ENCODE measurements at places on chromosomes 3 and 15.

DNA sequence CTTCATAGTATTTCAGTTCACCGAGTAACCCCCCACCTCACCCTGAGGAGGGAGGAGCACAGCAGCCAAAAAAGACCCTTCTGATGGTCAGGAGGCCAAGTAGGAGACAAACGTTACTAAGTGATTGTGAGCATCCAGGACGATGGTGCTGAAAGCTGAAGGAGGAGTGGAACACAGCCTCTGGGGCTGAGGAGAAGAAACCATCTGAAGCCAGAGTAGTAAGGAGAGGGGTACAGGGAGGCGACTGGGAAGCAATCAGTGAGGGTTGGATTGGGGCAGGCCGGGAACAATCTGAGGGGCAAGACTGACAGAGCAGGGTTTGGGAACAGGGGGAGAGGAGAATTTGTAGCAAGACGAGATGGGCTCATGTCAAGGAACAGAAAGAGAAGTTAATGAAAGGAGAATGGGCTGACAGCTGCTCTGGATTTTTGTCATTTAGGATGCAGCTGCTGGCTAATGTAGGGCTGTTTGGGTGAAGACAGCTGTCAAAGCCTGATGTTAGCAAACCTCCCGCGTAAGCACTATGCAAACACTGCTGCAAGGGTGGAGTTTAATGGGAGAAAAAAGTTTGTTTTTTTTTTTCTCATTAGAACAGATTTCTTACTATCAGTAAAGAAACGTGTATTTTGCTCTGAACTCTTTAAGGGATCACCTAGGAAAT, 622.2 kb downstream of the EDEM1 start:
- DNase-seq = no peak

- no peak for DNase-seq
Observed at GRCh38 chr3:117526470-117527079, 817.0 kb downstream of the TUSC7 start.

DNA sequence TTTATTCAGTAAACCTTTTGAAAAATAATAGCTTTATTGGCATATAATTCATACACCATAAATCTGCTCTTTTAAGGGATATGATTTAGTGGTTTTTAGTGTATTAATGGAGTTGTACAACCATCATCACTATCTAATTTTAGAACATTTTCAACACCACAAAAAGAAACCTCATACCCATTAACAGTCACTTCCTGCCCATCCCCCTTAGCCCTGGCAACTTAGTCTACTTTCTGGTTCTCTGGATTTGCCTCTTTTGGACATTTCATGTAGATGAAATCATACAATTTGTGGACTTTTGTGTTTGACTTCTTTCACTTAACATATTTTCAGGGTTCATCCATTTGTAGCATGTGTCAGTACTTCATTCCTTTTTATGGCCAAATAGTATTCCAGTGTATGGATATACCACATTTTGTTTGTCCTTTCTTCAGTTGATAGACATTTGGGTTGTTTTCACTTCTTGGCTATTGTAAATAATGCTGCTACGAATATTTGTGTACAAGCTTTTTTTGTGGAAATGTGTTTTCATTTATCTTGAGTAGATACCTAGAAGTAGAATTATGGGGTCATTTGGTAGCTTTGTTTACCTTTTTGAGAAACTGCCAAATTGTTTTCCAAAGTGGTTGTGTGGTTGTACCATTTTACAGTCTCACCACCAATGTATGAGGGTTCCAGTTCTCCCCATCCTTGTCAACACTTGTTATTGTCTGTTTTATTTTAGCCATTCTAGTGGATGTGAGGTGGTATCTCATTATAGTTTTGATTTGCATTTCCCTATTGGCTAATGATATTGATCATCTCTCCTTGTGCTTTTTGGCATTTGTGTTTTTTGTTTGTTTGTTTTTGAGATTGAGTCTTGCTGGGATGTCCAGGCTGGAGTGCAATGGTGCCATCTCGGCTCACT, 45.8 kb downstream of the SMAD3 start:
- DNase-seq = no peak

DNA sequence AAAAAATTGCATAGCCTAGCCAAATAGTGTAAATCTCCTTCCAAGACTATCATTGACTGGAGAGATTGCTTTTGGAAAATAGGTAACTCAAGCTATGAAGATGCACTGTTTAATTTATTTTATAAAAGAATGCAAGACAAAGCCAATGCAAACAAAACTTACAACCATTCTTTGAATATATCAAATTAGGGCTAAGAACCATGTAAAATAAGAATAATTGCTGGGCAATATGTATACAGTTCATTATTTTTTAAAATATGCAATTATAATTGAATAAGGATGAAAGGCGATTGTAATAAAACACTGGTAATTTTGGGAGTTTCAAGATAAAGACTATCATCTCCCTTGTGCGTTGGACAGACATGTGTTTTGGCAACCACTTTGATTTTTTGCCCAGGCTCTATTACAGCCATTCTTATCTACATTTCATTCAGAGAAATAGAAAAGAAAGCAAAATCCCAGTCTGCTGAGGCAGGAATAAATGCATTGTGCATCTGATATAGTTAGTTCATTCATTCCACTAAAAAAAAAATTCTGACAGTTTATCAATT, 242.3 kb upstream of the ROBO1 start:
- DNase-seq = no peak

DNA sequence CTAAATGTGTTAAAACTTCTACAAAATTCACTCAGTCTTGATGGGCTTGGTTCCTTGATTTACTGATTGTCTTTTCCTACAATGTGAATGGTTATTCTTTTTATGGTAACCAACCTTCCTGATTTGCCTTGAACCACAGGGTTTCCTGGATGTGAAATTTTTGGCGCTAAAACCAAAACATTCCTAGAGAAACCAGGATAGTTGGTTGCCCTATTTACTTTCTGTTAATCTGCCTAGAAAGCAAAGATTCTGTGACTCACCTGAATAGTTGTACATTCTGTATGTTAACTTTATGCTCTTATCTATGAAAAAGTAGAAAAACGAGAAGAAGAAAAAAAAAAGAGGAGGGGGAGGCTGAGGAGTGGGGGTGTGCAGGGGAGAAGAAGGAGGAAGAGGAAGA, 23.2 kb upstream of the RBP2 start:
- DNase-seq = no peak

- no peak for DNase-seq
Observed at GRCh38 chr3:40938591-40938990, 260.7 kb upstream of the CTNNB1 start.

- peak; percentile 35 for DNase-seq
Observed at GRCh38 chr3:51708216-51708845, 1.5 kb downstream of the GRM2 start.

DNA sequence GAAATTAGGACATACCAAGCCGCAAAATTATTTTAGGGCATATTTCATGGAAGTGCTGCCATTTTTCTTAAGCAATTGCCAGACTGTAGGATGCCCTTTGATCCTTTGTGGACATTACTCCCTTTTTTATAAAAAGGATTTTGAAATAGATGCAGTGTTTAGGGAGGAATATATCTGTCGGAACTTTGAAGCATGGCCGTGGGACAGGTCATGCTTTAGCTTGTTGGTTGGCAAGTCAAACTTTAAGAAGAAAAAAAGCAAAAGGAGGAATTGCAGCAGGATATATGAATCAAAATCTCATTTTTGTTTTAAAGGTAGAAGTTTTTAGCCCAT, 122.1 kb downstream of the MCTP2 start:
- DNase-seq = no peak

DNA sequence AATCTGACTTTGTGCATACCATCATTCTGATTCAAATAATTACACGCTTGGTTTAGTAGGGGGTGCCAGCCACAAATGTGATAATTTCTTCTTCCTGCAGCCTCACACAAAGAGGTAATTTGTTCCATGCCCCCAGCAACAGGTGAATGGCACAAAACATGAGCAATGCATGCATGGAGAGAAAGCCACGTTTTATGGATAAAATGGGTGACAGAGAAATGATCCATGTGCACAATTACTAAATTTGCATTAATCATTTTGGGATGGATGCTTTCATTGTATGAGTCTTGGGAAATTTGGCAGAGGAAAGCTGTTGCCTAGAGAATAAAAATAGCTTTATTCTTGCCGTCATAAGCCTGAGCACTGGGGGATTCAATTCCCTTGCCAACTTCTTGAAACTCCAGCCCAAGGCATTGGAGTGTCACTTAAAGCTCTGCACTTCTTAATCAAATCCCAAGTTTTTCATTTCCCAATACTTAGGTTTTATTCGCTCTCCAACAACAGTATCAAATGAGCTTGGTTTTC, 411.6 kb downstream of the GBE1 start:
- no peak for DNase-seq

- no peak for DNase-seq
Observed at GRCh38 chr3:124981472-124981871, 46.9 kb upstream of the MUC13 start.

DNA sequence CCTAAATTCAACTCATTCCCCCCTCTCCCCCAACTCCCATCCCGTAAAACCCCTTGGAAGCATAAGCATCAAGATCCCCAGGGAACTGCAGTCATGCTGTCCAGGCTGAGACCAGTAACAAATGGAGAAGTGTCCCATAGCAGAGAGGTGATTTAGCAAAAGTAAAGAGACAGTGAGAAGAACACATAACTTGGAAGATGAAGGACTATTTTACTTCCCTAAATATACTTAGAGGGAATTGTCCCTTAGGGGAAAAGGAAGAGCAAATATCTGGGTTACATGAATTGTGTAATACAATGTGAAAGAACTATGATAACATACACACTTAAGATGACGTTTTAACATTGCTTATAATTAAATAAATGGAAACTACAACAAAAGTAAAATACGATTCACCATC, 61.6 kb upstream of the LRRFIP2 start:
- no peak for DNase-seq

DNA sequence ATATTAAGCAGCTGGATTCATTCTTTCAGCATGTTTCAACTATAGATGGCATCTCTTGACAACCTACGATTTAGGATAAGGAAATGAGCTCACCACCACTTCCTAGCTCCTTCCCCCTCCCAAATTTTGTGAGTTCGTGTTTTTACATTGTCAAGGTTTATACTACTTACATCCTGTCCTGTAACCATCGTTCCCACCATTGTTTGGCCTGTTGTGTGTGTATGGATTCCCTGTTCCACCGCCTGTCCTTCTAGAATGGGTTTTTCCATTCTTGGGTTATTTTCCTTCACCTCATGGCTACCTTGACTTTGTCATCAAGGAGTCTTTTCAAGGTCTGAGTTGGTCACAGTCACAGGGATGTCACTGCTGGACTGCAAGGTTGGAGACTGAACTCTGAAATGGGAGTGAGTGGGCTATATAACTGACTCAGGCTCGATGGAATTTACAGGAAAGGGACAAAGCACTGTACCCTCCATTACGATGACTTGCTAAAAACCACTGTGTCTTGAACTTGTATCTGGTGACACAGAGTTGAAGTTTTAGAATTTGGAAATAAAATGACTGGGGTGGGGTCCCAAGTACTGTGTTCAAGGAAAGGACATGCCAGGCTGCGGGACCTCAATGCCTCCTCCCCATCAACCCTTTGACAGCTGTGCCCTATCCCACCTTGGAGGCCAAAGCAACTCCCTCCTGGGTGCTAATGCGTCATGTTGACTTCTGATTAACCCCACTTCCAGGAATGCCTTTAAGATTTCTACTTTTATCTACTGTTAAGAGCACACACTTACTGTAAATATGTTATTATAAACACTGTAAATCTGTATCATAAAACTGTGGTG, 66.8 kb upstream of the BLM start:
- no peak for DNase-seq

- DNase-seq = peak; percentile 35
Observed at GRCh38 chr3:58670506-58671135, 4.0 kb upstream of the FAM3D start.

DNA sequence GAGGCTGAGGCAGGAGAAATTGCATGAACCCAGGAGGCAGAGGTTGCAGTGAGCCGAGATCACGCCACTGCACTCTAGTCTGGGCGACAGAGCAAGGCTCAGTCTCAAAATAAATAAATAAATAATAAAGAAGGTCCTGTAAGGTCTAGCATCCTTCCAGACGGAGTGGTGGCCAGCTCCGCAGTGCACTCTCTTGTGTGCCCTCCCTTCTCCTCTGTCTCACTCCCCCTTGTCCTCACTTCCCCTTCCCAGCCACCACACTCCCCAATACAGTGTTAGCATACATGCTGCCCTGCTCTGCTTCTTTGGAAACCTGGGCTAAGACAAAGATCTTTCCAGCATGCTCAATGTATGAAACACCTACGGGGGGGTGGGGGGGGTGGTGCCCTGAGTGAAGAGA, 3.4 kb upstream of the CLN6 start:
- DNase-seq = no peak

DNA sequence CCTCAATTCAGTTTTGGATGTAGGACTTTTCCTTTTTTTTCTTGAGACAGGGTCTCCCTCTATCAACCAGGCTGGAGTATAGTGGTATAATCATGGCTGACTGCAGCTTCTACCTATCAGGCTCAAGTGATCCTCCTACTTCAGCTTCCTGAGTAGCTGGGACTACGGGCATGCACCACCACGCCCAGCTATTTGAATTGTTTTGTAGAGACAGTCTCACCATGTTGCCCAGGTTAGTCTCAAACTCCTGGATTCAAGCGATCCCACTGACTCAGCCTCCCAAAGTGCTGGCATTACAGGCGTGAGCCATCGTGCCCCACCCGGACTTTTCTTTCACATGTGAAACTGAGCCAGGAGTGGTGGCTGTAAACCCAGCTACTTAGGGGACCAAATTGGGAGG, 3.5 kb downstream of the RNU5B-1 start:
- DNase-seq = no peak

GRCh38 chr3:115503394-115503793, 119.9 kb upstream of the GAP43 start:
- no peak for DNase-seq

DNA sequence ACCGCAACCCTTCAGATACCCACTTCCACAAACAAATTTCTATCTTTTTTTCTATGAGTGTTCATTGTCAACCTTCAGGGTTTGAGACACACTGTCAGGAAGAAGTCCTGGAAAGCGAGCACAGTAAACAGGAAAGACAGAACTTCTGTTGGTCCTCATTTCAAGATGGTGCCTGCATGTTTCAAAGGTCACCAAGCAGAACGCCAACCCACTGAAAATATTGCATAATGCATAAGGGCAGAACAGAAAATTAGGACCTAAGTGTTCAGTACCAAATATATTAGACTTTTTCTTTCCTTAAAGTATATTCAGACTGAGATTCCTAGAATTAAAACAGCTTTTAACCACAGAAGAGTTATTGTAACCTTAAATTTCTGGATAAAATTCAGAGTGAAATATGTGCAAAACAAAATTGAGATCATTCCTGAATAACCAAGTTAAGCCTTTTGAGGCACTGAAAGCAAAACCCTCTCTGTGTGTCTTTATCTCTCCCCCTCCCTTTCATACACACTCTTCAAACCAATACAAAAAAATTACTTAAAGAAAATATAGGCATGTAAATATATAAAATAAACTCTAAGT, 387.8 kb upstream of the THBS1 start:
- no peak for DNase-seq

- no peak for DNase-seq
Observed at GRCh38 chr3:194691481-194692283, 6.0 kb downstream of the FAM43A start.

- no peak for DNase-seq
Observed at GRCh38 chr3:154898443-154898842, 181.7 kb upstream of the MME start.

- DNase-seq = peak; percentile 26
Observed at GRCh38 chr3:14244521-14245247, 66.1 kb downstream of the LSM3 start.

All from islet precursor cell (in vitro differentiated cells).